ENCODE measurements at places on chromosomes 1 and 21.

- no peak for DNase-seq
Observed at GRCh38 chr1:59315529-59316463, 18.9 kb downstream of the FGGY start.

- no peak for DNase-seq
Observed at GRCh38 chr1:50603274-50604271, 180.3 kb upstream of the DMRTA2 start.

DNA sequence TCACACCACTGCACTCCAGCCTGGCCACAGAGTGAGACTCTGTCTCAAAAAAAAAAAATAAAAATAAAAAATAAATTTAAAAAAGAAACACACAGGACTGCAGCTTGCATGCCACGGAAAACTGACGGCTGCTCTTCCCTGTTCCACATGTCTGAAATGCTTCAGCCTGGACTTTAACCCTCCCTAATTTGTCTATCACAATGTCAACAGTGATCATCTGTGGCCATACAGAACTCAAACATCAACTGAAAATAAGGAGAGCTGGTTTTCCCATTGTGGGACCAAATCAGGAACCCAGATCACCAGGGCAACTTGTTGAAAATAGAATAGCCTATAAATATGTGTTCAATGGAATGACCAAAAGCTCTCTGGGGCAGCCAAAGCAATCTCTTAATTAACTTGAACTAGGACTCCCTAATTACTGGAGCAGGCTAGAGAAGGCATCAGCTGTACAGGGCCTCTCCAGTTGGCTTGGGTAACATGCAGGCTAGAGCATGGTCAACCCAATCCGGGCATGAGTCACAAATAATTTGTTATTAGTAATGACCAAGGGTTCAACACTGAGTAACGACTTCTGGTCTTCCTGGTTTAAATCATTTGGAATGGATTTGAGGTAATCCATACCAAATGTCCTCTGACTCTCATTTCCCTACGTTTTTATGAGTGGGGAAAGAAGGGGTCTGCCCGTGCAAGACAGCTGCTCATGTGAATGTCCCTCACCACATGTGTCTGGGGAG, 62.7 kb upstream of the KAZN start:
- no peak for DNase-seq

DNA sequence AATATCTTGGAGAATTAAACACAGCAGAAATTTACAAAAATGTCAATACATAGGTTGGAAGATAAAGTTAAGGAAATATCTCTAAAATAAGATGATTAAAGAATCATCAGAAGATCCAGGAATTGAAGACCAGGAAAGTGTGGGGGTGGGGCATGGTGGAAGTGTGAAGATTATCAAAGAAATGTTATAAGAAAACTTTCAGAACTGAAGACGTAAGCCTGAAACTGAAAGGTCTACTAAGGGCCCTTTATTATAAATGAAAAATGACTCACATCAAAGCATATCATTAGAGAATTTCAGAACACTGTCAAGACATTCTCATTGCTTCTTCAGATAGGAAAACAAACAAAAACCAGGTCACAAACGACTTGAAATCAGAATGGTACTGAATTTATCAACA, 92.4 kb upstream of the DPT start:
- DNase-seq = no peak

DNA sequence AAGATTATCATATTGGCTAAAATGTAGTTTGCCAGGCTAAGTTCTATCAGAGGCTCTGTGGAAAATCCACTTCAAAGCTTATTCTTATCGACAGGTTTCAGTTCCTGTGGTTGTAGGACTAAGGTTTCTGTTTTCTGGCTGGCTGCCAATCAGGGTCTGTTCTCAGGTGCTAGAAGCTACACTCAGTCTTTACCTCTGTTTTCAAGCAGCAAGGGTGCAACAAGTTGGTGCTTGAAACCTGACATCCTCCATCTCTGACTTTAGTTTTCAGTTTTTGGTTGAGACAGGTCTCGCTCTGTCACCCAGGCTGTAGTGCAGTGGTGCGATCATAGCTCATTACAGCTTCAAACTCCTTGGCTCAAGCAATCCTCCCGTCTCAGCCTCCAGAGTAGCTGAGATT, 15.3 kb upstream of the TMCO2 start:
- peak; percentile 17 for DNase-seq

- DNase-seq = no peak
Observed at GRCh38 chr21:38824124-38824822, 18.5 kb downstream of the ETS2 start.

GRCh38 chr1:16088996-16089395, 15.5 kb upstream of the FAM131C start:
- no peak for DNase-seq

DNA sequence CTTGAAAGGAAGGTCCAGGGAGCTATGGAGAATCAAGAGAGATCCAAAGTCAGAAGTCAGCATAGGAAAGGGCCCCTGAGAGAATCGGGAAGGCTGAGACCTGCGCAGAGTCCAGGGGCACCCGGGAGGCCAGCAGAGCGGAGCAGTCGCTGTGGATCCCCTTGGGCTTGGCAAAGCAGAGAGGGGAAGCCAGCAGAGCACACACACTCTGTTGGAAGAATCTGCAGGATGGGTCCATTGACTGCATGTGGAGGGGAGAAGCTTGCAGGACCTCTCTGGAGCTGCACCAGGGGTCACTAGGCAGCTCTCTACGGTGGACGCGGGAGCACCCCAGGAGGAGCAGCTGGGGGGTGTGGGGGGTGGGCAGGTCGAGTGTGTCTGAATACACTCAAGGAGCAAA, 6.4 kb downstream of the RIPK4 start:
- DNase-seq = no peak

GRCh38 chr1:3999941-4000735, 100.1 kb upstream of the C1orf174 start:
- DNase-seq = no peak

- no peak for DNase-seq
Observed at GRCh38 chr1:82264802-82265201, 464.1 kb downstream of the ADGRL2 start.

GRCh38 chr1:194055536-194055935, 869.1 kb upstream of the B3GALT2 start:
- no peak for DNase-seq

DNA sequence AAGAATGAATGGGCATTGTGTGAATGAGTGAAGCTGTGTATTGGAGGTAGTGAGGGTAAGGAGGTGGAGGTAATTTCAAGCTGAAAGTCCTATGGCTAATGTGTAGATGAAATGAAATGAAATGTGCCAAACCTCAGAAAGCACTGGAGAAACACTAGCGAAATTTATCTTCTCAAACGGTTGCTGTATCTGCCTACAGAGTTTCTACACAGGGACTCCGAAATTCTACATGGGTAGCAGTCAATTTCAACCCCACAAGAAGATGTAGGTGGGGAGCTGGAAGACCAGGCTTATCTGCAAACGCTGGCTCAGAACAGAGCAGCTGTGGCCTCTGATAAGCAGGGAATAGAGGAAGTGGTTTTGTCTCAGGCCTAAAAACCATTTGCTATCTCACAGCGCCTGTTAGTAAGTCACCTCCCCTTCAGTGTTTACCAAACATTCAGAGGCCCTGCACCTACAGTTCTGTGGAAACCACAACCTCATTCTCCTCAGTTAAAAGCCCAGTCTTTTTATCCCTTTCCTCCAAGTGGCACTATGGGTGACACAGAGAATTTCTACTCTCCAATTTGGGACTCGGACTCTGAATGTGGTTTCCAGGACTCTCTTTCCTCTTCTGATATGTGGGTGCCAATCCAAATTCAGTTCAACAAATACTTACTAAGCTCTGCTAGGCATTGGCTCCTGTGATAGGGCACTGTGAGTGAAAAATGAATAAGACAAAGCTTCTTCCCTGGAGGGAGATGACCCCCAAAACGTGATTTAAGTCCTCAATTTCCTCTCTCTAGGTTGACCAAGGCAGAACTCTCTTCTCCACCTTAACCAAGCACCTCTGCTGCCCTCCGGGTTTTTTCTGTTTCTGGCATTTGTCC, 17.2 kb upstream of the SLAMF6 start:
- DNase-seq = no peak

DNA sequence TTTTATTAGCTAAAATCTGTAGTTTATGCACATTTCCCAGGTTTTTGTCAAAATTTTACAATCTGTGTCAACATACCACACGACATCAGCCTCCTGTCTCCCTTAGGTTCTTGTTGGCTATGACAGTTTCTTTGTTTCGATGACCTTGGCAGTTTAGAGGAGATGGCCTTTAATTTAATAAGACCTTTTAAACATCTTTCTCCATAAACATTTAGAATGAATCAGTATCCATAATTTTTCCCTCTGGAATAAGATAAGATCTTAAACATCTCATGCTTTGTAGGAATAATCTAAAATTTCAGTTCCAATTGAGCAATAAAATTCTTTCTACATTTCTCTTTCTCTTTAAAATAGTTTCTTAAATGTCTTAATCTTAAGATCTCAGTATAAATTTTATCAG, 28.7 kb upstream of the DYRK1A start:
- DNase-seq = no peak

GRCh38 chr1:226365831-226366231, 42.1 kb downstream of the PARP1 start:
- no peak for DNase-seq
